ENCODE measurements at places on chromosomes 16 and 17.

DNA sequence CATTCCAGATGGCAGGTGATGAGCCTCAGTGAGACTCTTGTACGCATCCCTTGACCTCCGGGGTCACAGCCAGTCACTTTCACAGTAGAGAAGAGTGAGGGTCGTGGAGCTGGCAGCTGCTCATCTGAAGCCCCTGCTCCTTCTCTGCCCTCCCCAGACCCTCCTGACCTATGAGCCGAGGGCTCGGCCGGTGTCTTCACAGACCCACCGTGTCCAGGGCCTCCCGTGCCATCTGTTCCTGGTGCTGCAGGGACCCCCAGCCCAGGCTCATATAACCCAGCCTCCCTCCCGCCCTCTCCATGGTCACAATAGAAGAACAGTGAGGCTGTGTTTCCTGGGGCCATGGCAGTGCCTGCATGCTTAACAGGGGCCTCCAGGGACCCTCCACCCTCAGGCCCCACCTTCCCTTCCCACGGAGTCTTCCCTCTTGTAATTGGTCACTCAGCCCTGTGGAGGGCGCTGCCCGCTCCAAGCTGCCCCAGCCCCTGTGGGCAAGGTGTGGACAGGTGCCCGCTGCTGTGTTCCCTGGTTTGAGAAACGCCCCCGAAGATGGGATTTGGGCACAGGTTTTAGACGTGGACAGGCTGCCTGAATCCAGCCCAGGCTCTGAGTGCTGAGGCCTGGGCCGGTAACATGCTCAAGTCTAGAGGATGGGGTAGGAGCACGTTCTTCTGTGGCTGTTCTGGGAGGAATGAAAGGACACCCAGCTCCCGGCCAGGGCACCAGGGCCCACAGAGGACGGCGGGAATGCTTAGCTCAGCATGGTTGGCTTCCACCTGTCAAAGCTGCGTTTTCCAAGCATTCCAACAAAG is 38.7 kb downstream of the ACSF3 start:
- DNase-seq: no peak

DNA sequence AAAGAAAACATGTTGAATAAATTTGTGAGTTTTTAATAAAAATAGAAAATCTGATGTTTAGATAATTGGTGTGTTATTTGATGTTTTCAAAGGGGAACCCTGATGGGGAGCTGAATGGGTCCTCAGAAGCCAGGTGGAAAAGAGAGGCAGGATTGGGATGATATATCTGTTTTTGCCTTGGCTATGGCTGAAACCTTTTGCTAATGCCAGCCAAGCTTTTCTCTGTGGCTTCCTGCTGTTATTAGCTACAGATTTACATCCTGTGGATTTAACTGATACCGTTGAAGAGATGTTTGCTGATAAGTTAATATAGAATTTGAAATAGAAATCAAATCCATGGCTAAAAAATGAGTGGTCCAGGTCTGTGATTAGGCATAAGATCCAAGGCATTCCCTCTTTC is 4.2 kb upstream of the AATF start:
- DNase-seq: no peak

- DNase-seq: no peak
These were observed 310.6 kb downstream of the MAP2K6 start for GRCh38 chr17:69725146-69725545.

GRCh38 chr17:42306385-42306667 is 18.0 kb downstream of the STAT5A start:
- no peak for DNase-seq

DNA sequence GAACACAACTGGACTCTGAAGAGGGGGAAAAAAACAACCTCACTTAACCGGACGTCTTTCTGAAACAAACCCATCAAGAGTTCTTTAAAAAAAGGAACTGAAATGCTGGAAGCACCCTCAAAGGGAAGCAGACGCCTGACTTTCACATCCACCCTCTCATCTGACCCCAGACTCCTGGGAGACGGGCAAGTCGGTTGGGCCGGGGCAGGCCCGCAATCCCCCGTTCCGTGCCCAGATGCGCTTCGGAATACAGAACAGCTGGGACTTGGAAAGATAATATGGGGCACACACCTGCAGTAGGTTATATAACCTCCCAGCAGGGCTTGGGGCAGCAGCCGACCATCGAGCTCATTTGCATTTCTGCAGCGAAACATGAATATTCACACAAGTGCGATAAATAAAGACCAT is 3.7 kb downstream of the ARHGAP27 start:
- DNase-seq: no peak

GRCh38 chr16:71426069-71426879 is 15.6 kb downstream of the TLE7 start:
- DNase-seq: no peak

- DNase-seq: no peak
These were observed 17.9 kb downstream of the SMCR8 start for GRCh38 chr17:18332909-18333489.

GRCh38 chr16:88301886-88302285 is 80.9 kb upstream of the ZNF469 start:
- DNase-seq: no peak

- no peak for DNase-seq
These were observed 13.9 kb upstream of the CSNK2A2 start for GRCh38 chr16:58211846-58212245.

GRCh38 chr16:832652-833336 is 32.3 kb upstream of the GNG13 start:
- no peak for DNase-seq

DNA sequence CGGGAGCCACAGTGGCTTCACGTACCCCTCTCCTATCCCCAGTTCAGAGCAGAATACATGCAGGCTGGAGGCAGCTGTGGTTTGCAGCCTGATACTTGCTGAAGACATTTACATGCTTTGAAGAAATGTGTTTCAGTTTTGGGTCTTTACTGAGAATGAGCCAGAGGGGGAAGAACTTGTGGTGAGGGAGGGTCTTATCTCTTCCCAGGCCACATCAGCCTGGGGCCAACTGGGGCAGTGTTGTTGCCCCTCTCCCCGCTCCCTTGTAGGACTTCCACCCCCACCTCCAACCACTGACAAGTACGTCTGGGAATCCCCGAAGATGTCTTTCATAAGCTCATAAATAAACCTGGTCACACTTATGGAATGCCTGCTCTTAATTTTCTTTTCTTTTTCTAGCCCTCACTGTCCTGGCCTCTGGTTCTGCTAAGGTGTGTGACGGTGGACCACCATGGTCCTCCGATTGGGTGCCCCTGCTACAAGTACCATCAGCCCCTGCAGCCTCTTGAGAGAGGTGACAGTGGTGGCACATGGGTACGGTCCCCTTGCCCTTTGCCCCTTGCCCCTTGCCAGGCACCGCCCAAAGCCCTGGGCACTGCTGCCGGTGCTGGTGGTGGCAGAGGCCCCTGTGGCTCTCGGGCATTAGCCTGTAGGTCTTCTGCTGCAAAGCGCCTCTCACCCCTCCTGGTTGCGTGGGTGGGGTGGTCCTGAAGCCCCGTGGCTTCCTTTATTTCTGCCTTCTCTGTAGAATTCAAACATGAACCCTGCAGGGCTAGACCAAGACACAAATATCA is 144.8 kb upstream of the RPH3AL start:
- DNase-seq: no peak

DNA sequence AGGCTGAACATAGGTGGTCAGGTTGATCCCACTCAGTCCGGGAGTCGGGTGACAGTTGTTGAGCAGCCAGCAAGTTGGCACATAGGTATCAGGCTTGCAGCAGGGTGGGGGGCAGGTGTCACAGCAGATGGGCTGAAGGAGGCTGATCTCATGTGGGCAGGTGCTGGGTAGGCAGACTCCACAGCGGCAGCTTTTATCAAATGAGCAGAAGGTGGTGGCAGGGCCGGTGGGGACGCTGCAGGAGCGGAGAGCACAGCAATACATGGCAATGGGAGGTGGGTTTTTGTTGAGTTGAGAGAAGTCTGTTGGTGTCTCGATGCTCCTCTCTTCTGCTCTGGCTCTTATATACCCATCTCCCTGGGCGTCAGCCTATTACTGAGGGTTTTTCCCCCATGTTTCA is at the start of gene KRTAP3-1:
Gene KRTAP3-1 (minus strand): TSS at position 318 of the 400 bp plus-strand sequence. CDS start 54 bp downstream, at position 264.
- DNase-seq: no peak

DNA sequence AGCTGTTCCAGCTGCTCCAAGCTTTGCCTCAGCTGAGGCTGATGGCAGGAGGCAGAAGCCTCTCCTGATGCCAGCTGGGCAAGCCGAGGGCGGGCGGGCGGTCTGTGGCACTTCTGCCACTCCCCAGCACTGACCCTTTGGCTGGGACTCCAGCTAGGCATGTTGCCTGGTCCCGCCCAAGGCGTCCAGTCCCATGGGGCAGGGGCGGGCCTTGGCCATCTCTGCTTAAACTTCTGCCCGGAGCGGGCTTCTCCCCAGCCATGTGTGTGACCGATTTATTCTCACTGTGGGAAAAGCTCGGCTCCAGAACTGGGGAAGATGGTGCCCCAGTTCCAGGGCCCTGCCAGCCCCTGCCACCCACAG is 349.1 kb downstream of the SEC14L1 start:
- no peak for DNase-seq

- no peak for DNase-seq
These were observed 76.5 kb upstream of the GSE1 start for GRCh38 chr16:85536411-85537330.

- no peak for DNase-seq
These were observed 135.2 kb downstream of the RPTOR start for GRCh38 chr17:80679816-80680215.

DNA sequence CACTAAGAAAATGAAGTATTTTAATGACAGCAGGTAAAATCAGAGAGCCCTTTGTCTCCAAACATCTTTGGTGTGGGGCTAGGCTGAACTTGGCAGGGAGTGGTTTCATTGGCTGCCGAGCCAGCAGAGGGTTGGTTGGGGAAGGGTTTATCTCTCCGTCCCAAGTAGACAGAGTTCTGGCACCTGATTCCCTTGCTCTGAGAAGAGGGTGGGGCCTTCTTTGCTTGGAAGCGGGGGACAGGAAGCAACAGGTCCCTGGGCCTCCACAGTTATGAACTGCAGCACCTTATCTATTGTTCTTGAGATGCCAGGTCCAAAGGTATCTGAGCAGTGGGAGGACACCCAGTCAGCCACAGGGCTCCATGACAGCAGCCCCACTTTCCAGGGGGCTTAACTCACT is 12.3 kb upstream of the CDH1 start:
- DNase-seq: no peak

- no peak for DNase-seq
These were observed 312.7 kb upstream of the CCL2 start for GRCh38 chr17:33942414-33942813.

DNA sequence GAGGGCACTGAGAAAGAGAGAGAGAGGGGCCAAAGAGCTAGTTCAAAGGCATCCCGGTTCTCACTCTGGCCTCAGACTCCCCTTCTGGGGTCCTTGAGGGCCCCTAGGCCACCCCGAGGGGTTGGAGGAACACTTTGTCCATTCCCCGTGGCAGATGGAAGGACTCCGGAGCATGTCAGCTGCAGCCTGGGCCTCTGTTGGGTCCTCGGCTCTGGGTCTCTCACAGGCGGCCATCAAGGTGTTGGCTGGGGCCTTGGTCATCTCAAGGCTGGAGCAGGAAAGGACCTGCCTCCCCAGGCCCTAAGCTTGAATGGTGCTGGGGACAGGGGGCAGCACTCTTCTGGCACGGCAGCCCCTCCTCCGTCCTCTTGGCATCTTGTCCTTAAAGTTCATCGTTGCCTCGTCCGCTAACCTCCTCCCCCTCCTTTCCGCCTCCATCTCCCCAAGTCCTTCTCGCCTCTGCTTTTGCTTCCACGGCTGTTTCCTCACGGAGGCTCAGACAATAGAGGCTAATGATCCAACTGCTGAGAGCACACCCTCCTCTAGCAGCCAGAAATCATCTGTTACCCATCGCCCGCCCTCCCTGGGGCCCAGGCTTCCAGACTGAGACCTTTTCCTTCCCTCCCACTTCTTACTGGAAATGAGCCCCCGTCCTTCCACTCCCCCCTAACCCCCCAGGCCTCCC is 23.3 kb downstream of the CCR7 start:
- no peak for DNase-seq

GRCh38 chr16:22194707-22195444 is 11.2 kb upstream of the EEF2K start:
- DNase-seq: no peak

DNA sequence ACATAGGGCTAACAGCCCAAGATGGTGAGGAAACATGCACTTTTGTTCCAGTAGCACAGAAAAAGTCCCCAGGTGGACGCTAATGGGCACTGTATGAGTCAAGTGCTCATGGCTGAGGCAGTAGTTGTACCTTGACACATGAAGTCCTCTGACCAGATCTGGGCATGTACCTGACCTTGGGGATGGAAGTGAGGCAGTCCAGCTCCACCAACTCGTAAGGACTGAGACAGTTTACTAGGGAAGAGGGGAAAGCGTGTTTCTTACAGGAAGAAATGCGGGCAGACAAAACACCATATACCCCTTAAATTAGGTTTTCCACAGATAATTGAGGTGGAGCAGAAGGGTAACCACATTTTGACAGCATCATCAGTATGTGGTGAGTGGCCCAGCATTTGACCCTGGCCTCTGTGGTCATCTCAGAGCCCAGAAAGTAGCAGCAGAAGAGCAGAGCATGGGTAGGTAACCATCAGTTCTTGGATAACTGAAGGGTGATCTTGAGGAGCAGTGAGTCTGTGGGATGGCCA is 32.4 kb upstream of the METTL9 start:
- DNase-seq: no peak

DNA sequence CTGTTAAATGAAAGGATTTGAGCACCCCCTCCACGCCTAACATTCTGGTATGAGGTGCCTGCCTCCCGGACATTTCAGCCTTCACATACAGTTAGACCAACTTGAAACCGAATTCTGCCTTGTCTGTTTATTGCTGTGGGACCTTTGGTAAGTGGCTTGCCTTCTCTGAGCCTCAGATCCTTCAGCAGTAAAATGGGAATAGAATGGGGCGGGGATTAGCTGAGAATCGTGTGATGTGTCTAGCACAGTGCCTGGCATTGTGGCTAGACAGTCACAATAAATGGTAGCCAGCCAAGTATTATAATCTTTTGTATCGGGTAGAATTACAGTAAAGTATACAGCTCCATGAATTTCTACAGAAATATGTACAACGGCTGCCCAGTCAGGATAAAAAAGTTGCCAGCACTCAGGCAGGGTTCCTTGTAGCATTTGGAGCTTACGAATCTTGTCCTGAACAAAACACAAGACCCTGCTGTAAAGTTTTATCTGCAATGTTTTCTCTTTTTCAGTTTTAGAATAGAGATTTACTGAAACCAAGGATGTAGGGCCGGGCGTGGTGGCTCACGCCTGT is 786 bp downstream of the TMC7 start:
- DNase-seq: no peak

GRCh38 chr16:88995746-88996535 is 18.9 kb upstream of the CBFA2T3 start:
- no peak for DNase-seq

GRCh38 chr17:48060249-48060648 is 12.1 kb downstream of the NFE2L1 start:
- DNase-seq: no peak

DNA sequence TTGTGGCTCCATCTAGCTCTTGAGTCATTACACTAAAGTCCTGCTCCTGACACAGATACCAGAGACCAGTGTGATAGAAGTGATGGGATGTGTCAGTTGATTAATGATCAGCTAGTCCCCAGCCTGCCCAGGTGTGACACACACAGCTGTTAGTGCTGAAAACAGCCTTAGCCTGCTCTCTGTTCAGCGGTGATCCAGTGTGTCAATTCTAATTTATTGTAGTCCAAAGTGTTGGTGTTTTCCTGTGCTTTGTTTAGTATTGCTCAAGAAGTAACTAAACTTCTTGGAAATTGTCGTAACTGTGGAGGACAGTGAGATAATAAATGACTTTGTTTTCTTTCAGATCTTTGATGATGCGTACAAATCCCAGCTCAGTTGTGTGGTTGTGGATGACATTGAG is 92.3 kb downstream of the WNT3 start:
- DNase-seq: no peak

GRCh38 chr17:16947470-16947869 is 24.4 kb downstream of the TNFRSF13B start:
- DNase-seq: no peak

Data from left renal cortex interstitium (tissue), 4 donors.